Activated naive CD4-positive, alpha-beta T cell treated with anti-CD3 and anti-CD28 coated beads, Interleukin-2, amount 50 U/mL, for 72 hours (primary cell): ENCODE measurements at places on chromosomes 7 and 10. TPM values are rescaled to one million over a fixed set of nuclear protein-coding genes. Genes with fewer than 3 reads are reported as not detected.

OPALIN gene
- total RNA-seq: not detected

DNA sequence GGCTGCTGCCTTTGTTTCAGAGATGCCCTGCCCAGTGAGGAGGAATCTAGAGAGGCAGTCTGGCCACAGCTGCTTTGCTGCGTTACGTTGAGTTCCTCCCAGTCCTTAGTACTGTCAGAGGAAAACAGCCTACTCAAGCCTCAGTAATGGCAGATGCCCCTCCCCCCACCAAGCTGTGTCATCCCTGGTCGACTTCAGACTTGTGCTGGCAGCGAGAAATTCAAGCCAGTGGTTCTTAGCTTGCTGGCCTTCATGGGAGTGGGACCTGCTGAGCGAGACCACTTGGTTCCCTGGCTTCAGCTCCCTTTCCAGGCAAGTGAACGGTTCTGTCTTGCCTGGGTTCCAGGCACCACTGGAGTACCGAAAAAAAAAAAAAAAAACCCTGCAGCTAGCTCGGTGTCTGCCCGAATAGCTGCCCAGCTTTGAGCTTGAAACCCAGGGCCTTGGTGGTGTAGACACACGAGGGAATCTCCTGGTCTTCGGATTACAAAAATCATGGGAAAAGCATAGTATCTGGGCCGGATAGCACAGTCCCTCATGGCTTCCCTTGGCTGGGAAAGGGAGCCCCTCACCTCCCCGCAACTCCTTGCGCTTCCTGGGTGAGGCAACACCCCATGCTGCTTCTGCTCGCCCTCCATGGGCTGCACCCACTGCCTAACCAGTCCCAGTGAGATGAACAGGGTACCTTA lies 9.1 kb downstream of the SDHAF3 start:
- no peak for DNase-seq

FGFR2 gene
- not detected for total RNA-seq

DNA sequence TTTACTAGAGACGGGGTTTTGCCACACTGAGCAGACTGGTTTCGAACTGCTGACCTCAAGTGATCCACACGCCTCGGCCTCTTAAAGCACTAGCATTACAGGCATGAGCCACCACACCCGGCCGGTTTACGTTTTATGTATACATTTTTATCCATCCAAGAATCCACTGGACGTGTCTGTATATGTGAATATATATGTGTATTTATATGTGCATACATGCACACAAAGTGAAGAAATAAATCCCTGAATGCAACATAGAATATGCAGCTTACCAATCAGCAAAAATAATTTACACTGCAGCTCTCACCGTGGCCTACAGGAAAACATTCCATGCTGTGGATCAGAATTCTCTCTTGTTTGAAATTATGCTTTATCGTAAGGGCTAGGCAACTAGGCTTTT lies 23.3 kb downstream of the DCLRE1C start:
- DNase-seq: no peak

GRCh38 chr7:11843113-11843765 lies 11.2 kb upstream of the THSD7A start:
- DNase-seq: no peak

DNA sequence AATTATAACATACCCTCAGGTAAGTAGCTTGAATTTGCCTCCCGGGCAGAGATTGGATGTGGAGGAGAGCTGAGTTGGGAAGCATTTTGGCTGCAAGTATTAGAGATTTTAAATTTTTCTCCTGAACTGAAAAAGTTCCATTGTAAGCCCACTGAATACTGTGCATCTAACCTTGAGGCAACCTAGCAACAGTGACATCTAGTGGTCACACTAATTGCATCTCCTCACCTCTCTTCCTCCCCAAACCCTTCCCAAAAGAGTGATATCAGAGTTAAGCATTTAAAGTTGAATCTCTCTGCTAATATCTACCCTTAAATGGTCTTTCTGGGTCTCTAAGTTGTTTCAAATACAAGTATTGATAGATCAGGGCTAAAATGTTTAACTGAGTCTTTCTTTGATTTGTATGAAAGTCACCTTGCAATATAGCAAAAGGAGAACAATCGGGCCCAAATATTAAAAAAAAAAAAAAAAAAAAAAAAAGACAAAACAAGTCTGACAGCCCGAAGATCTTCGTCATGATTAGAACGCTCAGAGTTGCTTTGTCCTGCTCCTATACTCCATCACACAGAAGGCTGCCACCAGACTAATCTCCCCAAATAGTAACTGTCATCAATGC lies 40.4 kb upstream of the DLX5 start:
- DNase-seq: no peak

PSD gene
- 8.7 TPM for total RNA-seq
